Stimulated activated CD4-positive, alpha-beta T cell treated with anti-CD3 and anti-CD28 coated beads, TNF-alpha, amount 100 ng/mL, for 24 hours (primary cell): ENCODE measurements at places on chromosomes 1 and 21.

- DNase-seq, result no peak
Observed at GRCh38 chr1:2791027-2791760, 10.3 kb downstream of the TTC34 start.

GRCh38 chr1:197024460-197024859, 42.6 kb downstream of the F13B start:
- DNase-seq, result no peak

DNA sequence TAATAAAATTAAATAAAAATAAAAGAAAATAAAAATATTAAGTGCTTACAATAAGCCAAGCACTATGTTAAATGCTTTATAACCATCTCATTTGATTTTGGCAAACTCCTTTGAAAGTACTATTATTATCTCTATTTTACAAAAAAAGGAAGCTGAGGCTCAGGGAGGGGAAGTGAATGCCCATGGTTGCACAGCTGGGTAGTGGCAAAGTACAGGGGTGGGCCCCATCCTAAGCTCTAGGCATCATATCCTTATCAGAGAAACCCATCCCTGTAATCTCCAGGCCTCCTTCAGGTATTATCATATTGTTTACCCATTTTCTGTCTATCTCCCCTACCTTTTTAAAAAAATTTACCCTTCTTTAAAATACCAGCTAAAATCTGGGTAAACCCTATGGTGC, 2.3 kb upstream of the MED18 start:
- DNase-seq, result no peak

- DNase-seq, result no peak
Observed at GRCh38 chr1:241219449-241219848, 137.6 kb downstream of the RGS7 start.

DNA sequence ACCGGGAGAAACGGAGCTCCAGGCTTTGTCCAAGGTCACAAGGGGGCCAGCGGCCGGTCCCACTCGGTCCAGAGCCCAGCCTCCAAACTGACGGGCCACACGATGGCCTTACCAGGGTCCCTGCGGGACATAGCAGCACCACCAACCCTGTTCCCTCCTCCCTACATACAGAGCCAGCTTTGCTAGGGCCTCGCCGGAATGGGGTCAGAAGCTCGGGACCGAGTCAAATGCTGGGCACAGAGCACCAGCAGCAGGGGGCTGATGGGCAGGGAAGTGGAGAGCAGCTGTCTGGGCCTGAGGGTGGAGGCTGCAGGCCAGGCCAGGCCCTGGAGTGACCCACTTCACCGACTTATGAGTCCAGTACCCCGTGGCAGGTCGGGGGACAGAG, 14.9 kb upstream of the TTC39A start:
- DNase-seq, result no peak

DNA sequence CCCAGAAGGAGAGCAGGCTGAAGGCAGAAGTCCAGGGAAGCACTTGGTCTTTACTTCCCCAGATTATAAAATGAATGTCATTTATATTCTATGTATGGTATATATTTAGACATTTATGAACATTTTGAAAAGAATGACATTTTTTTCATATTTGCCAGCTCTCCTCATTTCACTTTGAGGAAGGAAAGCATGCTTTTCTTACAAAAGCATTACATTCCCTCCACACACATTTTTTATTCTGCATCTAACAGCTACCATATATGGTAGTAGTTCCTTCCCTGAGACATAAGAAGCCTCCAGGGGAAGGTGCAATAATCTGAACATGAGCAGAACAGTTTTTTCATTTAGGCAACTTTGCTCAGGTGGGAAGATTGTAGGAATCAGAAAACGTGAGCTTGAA, 94.0 kb downstream of the LRRC7 start:
- DNase-seq, result no peak

GRCh38 chr1:20511518-20512428, 3.8 kb upstream of the MUL1 start:
- no peak for DNase-seq

DNA sequence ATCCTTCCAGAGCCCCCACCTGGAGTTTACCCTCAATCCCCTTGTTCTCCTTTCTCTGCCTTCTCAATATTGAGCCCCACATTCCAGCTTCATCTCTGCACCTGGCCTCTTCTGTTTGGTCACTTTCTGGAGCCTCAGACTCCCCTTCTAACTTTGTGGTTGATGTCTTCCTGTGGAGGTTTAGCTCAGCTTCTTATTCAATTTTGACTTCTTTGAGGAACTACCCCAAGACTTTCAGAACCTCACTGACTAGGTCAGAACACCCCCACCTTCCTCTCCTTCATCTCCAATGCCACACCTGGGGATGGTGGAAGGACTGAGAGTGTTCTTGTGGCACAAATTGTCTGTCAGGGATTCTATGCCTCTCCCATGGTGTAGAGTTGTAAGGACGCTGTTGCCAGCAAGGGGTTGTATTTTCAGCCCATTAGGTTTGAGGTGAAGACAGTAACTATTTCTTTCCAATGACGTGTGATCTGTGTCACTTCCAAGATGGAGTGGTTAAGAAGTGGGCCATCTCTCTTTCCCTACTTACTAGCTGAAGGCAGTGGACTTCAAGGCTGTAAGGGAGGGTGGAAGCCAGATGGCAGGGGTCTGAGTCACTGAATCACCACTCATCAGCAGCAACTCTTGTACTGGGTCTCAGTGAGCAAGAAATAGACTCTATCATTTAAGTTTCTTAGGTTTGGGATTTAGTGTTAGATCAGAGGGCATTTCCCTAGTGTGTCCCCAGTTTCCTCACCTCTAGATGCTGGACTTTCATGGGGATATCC, 80.6 kb downstream of the PAPPA2 start:
- DNase-seq, result no peak

DNA sequence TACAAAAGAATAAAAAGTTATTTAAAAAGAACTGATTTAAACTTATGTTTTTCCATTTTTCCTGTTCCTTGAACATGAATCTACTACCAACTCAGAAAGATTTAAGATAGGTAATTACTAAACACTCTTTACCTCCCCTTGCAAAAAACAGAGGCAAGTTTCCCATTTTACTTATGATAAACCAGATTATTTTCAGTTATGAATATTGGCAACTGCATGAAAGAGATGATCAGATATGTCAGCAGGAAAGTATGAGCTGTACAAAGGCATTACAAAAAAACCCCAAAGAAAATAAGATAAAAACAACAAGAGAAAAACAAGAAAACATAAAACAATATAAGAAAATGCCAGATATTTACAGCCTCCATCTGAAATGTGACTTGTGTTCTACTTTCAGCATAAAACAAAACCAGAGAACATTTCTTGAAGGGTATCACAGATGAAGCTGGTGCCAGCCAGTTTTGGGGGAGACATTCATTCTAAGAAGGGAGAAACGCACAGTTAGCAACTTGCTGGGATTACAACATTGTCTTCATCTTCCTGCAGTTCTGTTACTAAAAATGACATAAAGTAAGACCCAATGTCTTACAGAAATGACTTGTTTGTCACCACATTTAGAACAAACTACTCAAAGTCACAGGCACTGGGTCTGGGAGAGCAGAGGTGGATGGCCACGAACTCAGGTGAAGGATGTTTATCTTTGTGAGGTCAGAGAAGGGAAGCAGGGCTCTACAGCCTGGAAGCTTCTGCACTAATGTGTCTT, 19.1 kb downstream of the ZC3H12A start:
- no peak for DNase-seq

GRCh38 chr1:118442214-118442613, 257.2 kb upstream of the SPAG17 start:
- DNase-seq, result no peak

DNA sequence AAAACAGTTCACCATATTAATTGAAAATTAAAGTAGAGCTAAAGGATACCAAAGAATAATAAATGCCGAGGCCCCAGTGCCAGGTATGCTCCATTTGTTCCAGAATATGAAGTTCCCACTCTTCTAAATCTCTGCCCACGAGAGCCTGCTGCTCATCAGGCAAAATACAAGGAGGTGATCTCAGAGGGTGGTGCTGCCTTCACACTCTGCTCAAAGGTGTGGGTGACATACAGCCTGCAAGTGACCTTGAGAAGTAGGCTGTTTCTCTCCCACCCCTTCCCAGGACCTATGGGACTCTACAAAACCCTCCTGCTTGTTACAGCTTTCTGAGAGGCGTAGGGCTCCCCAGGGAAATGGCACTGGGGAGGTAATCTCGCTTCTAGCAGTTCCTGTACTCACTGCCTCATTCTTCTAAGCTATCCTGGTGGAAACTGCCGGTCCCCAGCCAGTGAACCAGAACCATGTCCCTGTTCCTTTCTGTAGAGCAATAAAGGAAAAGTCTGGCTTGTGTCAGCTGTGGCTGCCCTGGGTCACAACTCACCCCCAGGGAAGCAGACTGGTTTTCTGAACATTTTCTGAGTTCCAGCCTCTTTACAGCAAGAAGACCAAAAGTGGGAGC, 26.9 kb upstream of the DPT start:
- no peak for DNase-seq

DNA sequence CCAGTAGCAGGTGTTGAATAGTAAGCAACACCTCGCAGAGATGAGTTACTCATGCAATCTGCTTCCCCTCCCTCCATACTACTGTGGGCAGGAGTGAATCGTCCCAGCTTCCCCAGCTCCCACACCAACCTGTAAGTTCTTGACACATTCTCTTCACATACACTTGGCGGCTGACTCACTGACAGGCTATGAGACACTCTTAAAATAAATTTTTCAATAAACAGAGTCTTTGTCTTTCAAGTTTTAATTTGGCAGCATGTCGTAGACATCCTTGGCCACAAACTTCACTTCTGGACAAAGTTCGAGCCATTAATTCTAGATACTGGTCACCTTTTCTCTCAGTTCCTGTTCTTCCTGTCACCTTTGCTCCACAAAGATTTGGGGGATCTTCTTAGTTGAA, 290.7 kb downstream of the TM2D1 start:
- no peak for DNase-seq

- DNase-seq, result no peak
Observed at GRCh38 chr1:116605315-116605714, 34.5 kb upstream of the CD58 start.

DNA sequence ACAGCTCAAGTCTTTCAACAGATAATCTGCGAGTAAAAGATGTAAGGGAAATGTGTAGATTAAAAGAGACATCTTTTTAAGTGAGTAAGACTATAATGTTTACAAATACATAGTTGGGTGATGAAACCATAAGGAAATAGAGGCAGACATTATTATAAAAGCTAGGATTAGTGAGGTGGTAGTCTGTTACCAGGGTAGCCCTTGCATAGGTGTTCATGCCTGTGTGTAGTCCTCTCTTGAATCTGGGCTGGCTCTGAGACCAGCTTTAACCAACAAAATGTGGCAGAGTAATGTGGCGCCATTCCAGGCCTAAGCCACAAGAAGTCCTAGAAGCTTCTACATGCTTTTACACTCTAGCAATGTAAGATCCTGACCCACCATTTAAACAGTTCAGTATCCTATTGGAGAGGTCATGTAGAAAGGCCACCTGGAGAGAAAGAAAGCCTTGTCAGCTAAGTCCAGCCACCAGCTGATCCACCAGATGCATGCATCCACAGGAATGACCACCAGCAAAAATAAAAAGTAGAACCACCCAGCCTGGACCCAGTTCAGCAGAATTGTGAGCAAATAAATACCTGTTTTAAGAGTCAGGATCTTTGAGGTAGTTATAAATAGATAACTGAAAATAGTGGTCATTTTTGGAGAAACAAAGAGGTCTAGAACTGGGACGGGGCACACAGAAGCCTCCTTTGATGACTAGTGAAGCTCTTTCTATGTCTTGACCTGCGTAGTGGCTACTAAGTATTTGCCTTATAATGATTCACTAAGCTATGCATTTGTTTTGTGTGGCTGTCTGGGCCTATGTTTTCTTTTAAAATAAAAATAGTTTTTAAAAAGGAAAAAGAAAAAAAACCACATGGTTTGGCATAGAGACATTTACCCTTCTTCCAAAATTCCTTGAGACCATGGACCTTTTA, 8.1 kb downstream of the NIBAN1 start:
- DNase-seq, result no peak

- DNase-seq, result no peak
Observed at GRCh38 chr1:15418806-15419515, 9.3 kb downstream of the EFHD2 start.

DNA sequence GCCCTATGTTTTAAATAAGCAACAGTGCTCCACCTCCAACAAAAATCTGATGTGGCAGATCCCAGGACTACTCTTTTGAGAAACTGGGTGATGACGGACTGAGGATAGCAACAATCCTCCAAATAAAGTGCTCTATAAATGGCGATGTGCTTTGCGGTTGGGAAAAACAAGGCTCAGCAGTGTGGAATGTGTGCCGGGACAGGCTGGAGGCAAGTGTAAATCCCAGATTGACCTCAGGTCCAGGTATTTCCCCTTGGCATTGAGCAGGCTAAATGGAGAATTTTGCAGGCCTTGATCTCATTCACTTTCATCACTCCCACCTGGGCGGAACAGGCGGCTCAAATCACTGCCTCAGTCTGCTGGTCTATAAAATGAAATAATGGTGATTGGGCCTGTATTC, 35.1 kb downstream of the LRRC42 start:
- DNase-seq, result no peak
